CD4-positive, alpha-beta T cell (primary cell): ENCODE measurements at places on chromosomes 2 and 18.

DNA sequence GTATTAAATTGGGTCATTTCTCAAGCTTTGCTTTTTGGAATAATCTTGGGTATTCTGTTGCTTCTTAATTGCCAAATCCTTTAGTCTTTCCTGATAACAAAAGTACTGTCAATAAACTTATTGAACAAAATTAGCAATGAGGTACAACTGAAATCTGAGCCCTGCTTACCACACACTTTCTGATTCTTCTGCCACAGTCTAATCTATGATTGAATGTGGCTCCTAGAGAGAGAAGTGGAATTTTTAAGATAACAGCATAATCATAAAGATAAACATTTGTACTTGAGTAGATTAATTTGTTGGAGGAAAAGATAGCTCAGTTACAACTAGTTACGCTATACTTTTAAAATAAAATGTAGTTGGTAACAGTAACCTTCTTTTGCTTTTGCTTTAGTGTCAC, 354.8 kb downstream of the CELF4 start:
- no peak overlapping the region for H3K4me3 ChIP-seq
- H3K27me3 ChIP-seq, result no peaks in the 10 kb centered on the region
- H3K36me3 ChIP-seq, result no peaks in the 10 kb centered on the region
- no peaks in the 10 kb centered on the region for H3K4me1 ChIP-seq
- no peak overlapping the region for H3K27ac ChIP-seq

DNA sequence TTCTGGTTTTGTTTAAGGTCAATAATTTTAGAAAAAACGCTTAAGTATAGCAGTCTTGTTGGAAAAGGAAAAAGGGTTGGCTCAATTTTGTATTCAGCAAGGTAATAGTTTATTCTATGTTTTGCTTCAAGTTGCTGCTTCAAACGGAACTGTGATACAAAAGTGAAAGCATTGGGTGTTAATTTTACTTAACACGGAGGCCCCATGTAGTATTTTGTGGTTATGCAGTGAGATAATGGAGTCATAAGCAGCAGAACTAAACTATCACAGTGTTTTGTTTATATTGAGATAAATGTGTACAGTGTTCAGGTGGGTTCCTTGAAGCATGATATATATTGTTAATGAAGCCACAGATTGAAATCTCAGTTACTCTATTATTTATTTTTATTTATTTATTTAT, 67.0 kb upstream of the LYPD6B start:
- peaks cover 4% of the 10 kb centered on the region for H3K36me3 ChIP-seq
- no peaks in the 10 kb centered on the region for H3K4me1 ChIP-seq
- H3K27ac ChIP-seq, result no peak overlapping the region
- no peak overlapping the region for H3K4me3 ChIP-seq

GRCh38 chr2:150859877-150860276, 372.4 kb upstream of the RND3 start:
- no peak for DNase-seq
- no peak overlapping the region for H3K4me3 ChIP-seq
- no peak overlapping the region for H3K27ac ChIP-seq
- H3K4me1 ChIP-seq, result no peaks in the 10 kb centered on the region
- H3K27me3 ChIP-seq, result no peaks in the 10 kb centered on the region

GRCh38 chr2:33241072-33241471, 235.4 kb upstream of the RASGRP3 start:
- H3K4me3 ChIP-seq, result no peak overlapping the region
- H3K27me3 ChIP-seq, result no peaks in the 10 kb centered on the region
- no peaks in the 10 kb centered on the region for H3K4me1 ChIP-seq
- no peak overlapping the region for H3K27ac ChIP-seq
- no peak for DNase-seq

DNA sequence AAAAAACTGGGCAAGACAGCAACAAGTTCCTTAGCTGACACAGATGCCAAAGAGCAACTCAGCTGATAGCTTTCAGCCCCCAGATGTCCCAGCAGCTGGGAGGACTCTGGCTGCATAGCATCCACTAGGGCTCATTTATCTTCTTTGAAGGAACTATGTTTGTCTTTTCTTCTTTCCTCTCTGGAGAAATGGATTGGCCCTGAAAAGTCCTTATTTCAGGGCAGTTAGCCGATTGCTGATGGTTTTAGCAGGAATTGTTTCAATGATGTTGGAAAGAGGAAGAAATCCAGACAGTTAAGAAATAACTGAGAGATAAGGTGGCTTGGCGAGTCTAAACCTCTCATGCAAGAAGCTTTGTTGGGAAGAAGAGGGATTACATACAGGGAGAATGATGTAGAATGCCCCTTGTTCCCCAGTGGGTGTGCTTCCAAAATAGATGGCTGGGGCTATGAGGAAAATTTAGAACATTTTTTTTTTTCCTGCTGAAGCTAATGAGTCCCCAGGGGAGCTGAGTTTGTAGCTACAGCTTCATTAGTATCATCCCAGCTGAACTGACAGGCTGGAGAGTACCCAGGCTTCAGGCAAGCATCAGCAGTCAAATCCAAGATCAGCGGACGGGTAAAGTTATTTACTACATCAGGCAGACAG, 33.6 kb upstream of the SERPINE2 start:
- no peak for DNase-seq
- H3K27ac ChIP-seq, result no peak overlapping the region
- H3K36me3 ChIP-seq, result no peaks in the 10 kb centered on the region
- H3K4me3 ChIP-seq, result no peak overlapping the region
- no peaks in the 10 kb centered on the region for H3K4me1 ChIP-seq
- H3K27me3 ChIP-seq, result peaks cover 4% of the 10 kb centered on the region

- no peak for DNase-seq
- H3K4me1 ChIP-seq, result no peaks in the 10 kb centered on the region
- no peaks in the 10 kb centered on the region for H3K27me3 ChIP-seq
- H3K27ac ChIP-seq, result no peak overlapping the region
- H3K36me3 ChIP-seq, result no peaks in the 10 kb centered on the region
Measured at GRCh38 chr2:33062665-33063250, 116.0 kb downstream of the LTBP1 start.

GRCh38 chr18:9734189-9734588, 26.1 kb downstream of the RAB31 start:
- H3K27me3 ChIP-seq, result peaks cover 6% of the 10 kb centered on the region
- no peaks in the 10 kb centered on the region for H3K36me3 ChIP-seq
- no peak overlapping the region for H3K4me3 ChIP-seq
- no peak for DNase-seq
- no peaks in the 10 kb centered on the region for H3K4me1 ChIP-seq
- no peak overlapping the region for H3K27ac ChIP-seq

- H3K36me3 ChIP-seq, result peaks cover 6% of the 10 kb centered on the region
- H3K27ac ChIP-seq, result peak overlapping the region; percentile 82
- H3K4me3 ChIP-seq, result peak overlapping the region; percentile 83
- no peak for DNase-seq
- H3K27me3 ChIP-seq, result no peaks in the 10 kb centered on the region
- peaks cover 34% of the 10 kb centered on the region for H3K4me1 ChIP-seq
Measured at GRCh38 chr2:127700527-127701192, 637 bp upstream of the SFT2D3 start.

DNA sequence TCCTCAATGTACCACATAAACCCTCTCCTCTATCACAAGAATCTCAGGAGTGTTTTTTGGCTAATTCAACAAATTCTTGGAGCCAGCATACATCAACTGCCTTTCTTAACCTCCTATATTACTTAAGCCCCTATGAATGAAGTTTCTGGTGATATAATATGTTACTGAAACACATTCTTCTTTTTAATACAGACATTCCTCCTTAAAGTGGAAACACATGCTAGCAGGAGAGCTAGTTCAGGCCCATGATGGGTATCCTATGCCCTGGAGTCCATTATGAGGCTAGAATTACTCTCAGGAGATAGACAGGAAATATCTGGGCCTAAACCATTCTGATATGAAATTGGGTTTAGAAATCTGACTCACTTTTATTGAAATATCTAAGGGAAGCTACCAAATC, 26.6 kb upstream of the RMDN2 start:
- H3K36me3 ChIP-seq, result no peaks in the 10 kb centered on the region
- H3K4me1 ChIP-seq, result peaks cover 12% of the 10 kb centered on the region
- H3K4me3 ChIP-seq, result no peak overlapping the region
- H3K27ac ChIP-seq, result no peak overlapping the region

GRCh38 chr2:173991856-173992588, 26.8 kb upstream of the SP3 start:
- DNase-seq, result no peak
- H3K4me3 ChIP-seq, result no peak overlapping the region
- no peak overlapping the region for H3K27ac ChIP-seq
- no peaks in the 10 kb centered on the region for H3K4me1 ChIP-seq

GRCh38 chr18:79410171-79410641, 14.5 kb downstream of the NFATC1 start:
- peaks cover 21% of the 10 kb centered on the region for H3K4me1 ChIP-seq
- H3K27me3 ChIP-seq, result no peaks in the 10 kb centered on the region
- H3K36me3 ChIP-seq, result peaks cover 61% of the 10 kb centered on the region
- H3K4me3 ChIP-seq, result no peak overlapping the region
- DNase-seq, result no peak

DNA sequence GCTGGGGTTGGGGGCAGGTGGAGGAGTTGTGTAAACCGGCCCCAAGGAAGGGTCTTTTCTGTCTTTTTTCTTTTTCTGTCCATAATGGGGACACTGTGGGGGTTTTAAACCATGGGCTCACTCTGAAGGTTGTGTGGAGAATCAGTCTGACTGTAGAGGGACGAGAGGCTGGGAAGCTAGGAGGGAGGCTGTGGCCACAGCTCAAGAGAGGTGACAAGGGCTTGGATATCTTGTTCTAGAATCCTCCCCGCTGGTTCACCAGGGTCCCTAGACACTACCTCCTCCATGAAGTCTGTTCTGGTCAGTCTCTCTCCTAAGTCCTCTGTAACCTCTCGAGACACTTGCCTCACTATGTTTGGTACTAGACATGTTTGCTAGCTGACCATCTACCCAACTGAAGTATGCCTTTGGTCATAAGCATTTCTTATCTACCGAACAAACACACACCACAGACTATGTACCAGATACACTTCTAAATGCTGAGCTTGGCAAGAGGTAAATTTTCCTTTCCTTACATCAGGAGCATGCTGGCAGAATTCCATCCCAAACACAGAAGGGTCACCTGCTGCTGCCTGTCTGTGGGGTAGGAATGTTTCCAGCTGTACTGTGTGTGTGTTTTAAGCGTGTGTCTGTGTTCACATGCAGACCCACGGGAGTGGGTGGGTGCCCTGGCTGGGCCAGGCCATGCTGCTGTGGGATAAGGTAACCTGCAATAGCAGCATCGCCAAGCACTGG, 69.6 kb upstream of the MGAT4A start:
- no peak for DNase-seq
- no peak overlapping the region for H3K27ac ChIP-seq
- no peaks in the 10 kb centered on the region for H3K36me3 ChIP-seq
- H3K27me3 ChIP-seq, result no peaks in the 10 kb centered on the region
- H3K4me3 ChIP-seq, result no peak overlapping the region

- H3K27me3 ChIP-seq, result no peaks in the 10 kb centered on the region
- no peaks in the 10 kb centered on the region for H3K36me3 ChIP-seq
- no peaks in the 10 kb centered on the region for H3K4me1 ChIP-seq
- no peak overlapping the region for H3K4me3 ChIP-seq
- DNase-seq, result no peak
Measured at GRCh38 chr18:44320619-44321460, 359.8 kb upstream of the SETBP1 start.

DNA sequence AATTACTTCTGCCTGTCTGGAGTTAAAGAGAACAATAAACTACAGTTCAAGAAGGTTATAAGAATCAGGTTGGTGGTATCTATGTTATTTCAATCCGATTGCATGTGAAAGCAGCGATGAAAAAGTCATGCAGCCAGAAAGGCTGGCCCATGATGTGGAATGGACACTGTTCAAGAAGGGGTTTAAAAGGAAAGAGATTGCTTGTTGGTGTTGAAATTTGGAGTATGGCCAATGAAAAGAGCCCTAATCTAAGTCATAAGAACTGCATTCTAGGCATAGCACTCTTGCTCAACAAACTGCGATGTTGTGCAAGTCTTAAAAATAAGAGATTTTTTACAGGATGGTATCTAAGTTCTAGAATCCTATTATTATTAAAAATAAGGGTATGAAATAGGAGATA, 61.3 kb downstream of the EFEMP1 start:
- DNase-seq, result no peak
- no peaks in the 10 kb centered on the region for H3K27me3 ChIP-seq
- H3K36me3 ChIP-seq, result no peaks in the 10 kb centered on the region
- no peak overlapping the region for H3K27ac ChIP-seq
- H3K4me3 ChIP-seq, result no peak overlapping the region

- no peak for DNase-seq
- no peaks in the 10 kb centered on the region for H3K27me3 ChIP-seq
- H3K36me3 ChIP-seq, result no peaks in the 10 kb centered on the region
- no peak overlapping the region for H3K4me3 ChIP-seq
Measured at GRCh38 chr18:35513181-35513936, 15.6 kb upstream of the INO80C start.

DNA sequence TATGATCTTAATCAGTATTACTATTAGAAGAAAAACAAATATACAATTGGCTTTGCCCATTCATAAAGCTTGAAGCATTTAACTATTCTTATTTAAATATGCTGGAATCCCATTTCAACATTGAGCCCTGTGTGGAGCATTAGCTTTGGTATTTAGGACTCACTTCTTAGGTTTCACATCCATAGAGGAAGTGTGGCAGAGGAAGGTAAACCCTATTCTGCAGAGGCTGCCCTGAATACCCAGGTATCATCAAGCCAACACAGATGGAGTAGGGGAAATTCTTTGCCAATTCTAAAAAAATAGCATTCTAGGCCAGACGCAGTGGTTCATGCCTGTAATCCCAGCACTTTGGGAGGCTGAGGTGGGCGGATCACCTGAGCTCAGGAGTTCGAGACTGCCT, 361.5 kb downstream of the FIGN start:
- H3K4me3 ChIP-seq, result no peak overlapping the region
- no peak for DNase-seq
- no peaks in the 10 kb centered on the region for H3K4me1 ChIP-seq
- H3K27me3 ChIP-seq, result no peaks in the 10 kb centered on the region
- no peak overlapping the region for H3K27ac ChIP-seq

DNA sequence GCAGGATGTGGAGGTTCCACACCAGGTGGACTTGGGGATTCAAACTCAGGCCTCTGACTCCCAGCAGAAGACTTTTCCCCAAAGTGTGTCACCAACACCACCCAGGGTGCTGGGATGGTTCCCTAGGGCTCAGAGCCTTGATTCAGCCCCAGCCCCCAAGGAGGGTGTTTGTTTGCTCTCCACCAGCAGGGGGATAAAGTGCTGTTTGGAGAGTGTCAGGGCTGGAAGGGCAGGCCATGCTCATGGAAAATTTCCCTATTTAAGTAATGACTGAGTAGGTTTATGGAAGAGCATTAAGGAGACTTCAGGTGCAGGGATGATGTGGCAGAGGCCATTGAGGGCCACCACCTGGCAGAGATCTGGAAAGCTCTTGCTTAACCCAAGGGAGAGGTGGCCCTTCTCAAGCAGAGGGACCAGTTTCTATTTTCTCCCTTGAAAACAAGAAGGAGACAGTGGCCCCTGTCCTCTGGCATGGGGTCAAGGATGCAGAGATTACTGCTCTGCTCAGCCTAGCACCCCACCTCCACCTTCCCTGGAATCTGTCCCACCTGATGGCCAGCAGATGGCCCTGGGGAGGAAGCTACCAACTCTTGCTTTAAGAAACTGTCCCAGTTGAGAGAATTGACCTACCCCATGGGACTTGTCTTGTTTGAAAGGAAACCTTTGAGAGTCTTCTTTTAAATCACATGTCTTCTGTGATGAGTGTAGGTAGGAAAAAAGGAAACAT, 122.1 kb downstream of the ACOXL start:
- DNase-seq, result no peak
- H3K4me3 ChIP-seq, result no peak overlapping the region
- no peaks in the 10 kb centered on the region for H3K36me3 ChIP-seq
